ENCODE measurements at places on chromosomes 1 and 21.

DNA sequence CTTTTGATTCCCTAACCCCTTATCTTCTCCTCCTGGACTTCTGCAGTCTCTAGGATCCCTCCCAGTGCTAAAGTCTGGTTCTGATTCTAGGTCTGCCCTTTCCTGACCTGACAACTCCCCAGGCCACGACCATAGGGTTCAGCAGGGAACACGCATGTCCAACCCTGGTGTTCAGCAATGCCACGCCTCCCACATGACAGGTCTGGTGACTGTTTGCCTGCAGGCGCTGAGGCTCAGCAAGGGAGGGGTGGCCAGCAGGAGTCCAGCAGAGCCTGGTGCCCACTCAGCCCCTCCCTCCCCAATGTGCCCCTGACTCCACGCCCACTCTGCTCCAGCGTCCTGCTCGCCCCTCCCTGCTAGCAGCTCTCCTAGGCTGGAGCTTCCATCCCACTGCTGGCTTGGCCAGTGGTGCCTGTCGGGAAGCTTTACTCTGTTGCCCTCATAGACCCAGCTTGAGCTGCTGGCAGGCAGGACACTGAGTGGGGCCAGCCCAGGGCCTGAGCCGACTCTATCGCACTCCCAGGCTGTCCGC lies 17.3 kb downstream of the SLC9A1 start:
- DNase-seq = no peak

DNA sequence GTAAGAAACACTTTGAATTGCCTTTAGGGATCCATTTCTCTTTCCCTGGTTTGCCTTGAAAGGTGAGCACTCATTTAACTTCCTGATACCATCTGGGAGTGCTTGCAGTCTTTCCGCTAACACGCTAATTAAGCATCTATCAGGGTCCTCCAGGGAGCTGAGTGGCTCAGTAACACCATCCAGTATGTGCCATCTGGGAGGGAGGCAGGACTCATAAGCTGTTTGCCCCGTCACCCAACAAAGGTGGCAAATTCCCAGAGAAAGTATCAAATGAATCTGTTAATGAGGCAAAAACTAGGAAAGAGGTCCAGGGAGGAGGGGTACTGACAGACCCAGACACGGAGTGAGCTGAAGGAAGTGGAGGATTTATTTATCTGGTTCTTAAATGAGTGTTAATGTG lies 430.9 kb downstream of the HLX start:
- no peak for DNase-seq

DNA sequence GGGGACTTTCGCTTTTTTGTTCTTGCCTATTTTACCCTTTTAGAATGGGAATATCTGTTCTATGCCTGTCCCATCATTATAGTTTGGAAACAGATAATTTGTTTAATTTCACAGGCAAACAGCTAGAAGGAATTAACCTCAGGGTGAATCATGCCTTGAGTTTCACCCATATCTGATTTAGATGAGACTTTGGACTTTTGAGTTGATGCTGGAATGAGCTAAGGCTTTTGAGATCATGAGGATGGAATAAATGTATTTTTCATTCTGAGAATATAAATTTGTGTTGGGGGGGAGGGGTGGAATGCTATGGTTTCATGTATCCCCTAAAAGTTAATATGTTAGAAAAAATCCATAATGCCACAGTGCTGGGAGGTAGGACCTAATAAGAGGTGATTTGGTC lies 56.1 kb upstream of the TACSTD2 start:
- no peak for DNase-seq

- no peak for DNase-seq
Measured at GRCh38 chr1:213041443-213041842, 9.6 kb upstream of the RPS6KC1 start.

DNA sequence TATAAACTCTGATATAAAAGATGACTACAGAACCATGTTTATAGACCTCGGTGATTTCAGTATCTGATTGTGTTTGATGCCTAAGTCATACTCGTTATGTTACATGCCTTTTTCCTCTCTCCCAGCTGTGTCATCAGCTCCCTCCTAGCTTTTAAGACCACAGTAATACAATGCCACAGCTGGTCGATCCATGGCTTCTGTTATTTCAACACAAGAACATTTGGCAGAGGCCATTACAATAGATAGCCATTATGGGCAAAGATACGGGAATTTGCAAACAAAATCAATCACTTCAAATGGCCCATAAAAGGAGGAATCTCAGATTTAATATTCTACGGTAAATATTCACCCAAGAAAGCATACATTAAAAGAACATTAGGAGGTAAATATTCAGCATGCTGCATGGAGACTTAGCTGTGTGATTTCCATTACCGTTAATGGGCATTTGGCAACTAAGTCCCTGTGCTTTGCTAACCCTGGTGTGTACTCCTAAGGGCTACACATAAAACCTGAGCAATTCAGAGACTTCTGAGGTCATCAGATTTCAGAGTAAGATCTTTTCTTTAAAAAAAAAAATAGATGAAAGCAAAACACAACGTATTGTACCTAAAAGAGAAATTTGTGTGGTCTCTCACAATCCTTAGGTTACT lies 153.4 kb downstream of the PIGK start:
- no peak for DNase-seq

DNA sequence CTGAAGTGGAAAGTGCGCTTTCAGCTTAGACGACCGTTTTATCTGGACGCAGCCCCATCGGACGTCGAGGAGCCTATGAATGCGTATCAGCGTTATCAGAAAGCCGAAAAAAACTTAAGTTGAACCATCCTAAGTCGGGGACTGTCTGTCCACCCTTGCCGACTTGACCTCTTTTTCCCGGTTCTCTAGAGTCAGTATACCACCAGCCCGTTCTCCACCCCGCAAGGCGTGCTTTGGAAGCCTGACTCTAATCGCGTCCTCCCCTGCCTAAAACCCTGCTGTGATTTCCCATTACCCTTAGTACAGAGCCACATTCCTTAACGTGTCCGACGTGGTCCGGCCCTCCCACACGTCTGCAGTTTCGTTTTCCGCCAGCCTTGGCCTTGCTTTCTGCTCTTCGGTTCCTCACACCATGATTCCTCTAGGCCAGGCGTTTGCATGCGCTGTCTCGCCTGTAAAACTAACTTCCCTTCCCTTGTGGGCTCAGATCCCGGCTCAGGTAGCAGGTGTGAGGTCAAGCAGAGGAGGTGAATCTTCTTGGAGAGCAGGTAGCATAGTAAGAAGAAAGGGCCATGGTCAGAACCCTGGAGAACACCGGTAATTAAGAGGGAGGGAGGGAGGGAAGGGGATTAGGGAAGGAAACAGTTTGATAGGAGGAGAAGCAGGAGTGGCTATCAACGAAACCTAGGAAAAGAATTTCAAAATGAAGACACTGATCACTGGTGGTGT lies 865 bp downstream of the ADPRS start:
- no peak for DNase-seq

- no peak for DNase-seq
Measured at GRCh38 chr21:31205412-31205811, 138.6 kb downstream of the TIAM1 start.

- no peak for DNase-seq
Measured at GRCh38 chr1:234704106-234704887, 94.3 kb upstream of the IRF2BP2 start.

DNA sequence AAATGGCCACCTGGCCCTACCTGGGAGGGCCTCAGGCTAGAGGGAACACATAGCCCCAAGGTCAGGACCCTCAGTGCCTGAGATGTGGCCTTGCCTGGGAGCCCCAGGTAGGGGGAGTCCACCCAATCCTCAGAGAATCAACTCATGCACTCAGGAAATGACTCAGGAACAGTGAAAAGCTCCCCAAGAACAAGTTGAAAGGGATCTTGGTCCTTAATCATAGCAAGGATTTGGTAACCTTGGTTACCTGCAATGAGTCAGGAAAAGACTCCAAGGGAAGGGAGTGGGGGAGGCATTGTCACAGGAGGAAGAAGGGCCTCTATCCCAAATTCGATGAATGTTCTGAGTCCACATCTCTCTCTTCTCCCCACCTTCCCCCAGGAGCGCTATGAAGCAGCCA lies 17.0 kb downstream of the MAP7D1 start:
- DNase-seq = no peak

DNA sequence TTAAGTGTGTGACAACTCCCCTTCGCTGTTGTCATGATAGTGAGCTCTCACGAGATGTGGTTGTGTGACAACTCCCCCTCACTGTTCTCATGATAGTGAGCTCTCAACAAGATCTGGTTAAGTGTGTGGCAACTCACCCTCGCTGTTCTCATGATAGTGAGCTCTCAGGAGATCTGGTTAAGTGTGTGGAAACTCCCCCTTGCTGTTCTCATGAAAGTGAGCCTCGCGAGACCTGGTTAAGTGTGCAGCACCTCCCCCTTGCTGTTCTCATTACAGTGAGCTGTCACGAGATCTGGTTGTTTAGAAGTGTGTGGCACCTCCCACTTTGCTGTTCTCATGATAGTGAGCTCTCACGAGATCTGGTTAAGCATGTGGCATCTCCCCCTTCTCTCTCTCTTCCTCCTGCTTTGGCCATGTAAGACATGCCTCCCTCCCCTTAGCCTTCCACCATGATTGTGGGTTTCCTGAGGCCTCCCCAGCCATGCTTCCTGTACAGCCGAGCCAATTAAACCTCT lies 25.1 kb upstream of the LSS start:
- peak; percentile 28 for DNase-seq

GRCh38 chr1:33792651-33793050 lies 71.2 kb upstream of the HMGB4 start:
- no peak for DNase-seq

- DNase-seq = no peak
Measured at GRCh38 chr1:203305809-203306088, 430 bp downstream of the BTG2 start.

All from activated CD4-positive, alpha-beta T cell treated with anti-CD3 and anti-CD28 coated beads for 24 hours (primary cell).